Stimulated activated CD4-positive, alpha-beta T cell treated with anti-CD3 and anti-CD28 coated beads, Interleukin-4, amount 100 ng/mL, for 48 hours (primary cell): ENCODE measurements at places on chromosomes 12 and 14.

GRCh38 chr12:116916714-116917114 is 6.0 kb downstream of the FBXW8 start:
- DNase-seq: no peak

- no peak for DNase-seq
Measured at GRCh38 chr12:90181216-90181615, 472.6 kb upstream of the ATP2B1 start.

DNA sequence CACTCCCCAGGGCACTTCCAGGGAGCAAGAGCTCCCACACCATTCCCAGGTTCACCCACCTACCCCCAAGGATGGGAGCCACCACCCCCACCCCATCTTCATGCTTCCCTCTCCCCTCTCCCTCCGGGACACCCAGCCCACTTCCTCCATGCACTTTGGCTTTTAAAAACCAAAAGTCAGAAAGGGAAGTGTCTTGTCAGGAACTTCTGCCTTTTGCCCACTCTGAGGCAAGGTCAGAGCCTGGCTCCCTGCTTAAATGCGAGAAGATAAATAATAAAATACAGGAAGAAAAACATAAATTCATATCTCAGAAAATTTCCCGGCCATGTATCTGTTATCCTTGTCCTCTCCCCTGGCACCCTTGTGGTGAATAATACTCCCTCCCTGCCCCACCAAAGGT is 81.6 kb downstream of the PTGER2 start:
- no peak for DNase-seq

- no peak for DNase-seq
Measured at GRCh38 chr14:98593361-98593761, 678.6 kb downstream of the BCL11B start.

GRCh38 chr12:67161322-67161918 is 107.7 kb upstream of the CAND1 start:
- DNase-seq: peak; percentile 14

DNA sequence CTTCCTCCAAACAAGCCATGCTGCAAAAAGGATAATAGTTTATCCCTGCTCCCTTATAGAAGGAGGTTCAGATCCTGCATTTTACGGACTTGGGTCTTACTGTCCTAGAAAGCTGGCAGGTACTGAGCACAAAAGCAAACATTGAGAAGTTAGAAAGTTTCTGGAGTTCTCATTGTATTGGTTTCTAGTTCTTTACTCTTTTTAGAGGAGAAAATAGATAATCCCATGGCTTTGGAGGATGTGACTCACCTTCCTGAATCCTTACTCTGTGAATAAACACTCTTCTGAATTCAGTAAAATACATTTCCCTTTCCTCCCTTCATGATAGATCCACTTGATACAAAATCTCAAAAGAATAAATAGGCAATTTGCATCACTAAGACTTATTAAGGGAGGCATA is 188.9 kb downstream of the NPAS3 start:
- DNase-seq: no peak

GRCh38 chr14:46399049-46399448 is 252.5 kb downstream of the RPL10L start:
- no peak for DNase-seq

DNA sequence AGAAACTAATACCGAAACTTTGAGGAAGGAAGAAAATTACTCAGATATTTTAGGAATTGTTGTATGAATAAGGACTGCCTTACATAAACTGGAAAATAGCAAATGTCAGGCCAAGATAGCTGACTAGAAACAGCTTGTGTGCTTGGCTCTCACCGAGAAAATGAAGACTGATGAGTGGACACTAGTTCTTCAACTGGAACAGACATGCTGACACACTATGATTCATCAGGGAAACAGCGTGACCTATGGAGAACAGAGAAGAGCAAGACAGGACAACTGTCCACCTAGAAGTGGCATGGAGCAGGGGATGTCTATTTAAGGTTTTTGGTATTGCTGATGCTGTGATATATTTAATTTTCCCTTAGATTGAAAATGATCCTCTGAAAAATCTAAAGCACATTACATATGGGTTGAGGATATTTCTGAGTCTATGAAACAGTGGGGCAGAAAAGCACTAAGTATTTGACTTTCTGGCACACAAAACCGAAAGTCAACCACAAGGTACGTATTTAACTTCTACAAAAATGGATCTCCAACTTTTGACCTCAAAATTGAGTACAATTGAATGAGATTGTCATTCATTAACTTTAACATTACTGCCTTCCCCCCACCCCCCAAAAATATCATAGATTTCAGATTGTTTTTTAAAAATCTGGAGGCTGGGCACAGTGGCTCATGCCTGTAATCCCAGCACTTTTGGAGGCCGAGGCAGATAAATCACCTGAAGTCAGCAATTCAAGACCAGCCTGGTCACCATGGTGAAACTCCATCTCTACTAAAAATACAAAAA is 863.2 kb downstream of the LRFN5 start:
- no peak for DNase-seq

- no peak for DNase-seq
Measured at GRCh38 chr12:112941528-112942335, 3.5 kb downstream of the OAS3 start.

DNA sequence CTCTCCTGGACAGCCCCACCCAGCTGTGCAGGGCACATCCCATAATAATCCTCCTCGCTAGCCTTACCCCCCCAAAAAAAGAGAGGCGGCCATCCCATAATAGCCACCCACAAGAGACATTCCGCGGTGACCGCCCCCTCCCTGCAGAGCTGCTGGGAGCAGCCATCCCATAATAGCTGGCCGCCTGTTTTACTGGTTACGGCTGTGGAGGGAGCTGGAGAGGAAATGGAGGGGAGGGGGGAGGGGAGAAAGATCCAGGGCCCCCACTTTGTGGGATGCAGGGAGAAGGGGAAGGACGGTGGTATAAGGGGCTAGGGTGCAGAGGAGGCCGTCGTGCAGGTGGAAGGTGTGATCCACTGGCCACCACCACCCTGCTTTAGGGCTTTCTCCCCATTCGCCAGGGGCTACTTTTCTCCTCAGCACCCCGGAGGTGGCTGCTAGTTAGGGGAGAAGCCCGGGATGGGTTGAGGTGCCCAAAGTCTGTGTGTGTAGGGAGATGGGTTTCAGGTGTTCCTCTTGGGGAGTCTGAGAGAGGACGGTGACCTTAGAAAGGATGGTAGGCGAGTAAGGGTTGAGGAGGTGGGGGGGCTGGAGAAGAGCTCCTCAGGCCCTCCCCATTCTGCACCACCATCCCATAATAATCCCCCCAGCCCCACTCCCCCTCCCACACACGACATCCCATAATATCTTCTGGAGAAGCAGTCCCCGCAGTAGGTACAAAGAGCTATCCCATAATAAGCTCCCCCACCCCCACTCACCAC is 6.0 kb upstream of the CHD4 start:
- no peak for DNase-seq
